Omental fat pad (tissue), 4 donors: ENCODE measurements at places on chromosomes 11 and 22.

DNA sequence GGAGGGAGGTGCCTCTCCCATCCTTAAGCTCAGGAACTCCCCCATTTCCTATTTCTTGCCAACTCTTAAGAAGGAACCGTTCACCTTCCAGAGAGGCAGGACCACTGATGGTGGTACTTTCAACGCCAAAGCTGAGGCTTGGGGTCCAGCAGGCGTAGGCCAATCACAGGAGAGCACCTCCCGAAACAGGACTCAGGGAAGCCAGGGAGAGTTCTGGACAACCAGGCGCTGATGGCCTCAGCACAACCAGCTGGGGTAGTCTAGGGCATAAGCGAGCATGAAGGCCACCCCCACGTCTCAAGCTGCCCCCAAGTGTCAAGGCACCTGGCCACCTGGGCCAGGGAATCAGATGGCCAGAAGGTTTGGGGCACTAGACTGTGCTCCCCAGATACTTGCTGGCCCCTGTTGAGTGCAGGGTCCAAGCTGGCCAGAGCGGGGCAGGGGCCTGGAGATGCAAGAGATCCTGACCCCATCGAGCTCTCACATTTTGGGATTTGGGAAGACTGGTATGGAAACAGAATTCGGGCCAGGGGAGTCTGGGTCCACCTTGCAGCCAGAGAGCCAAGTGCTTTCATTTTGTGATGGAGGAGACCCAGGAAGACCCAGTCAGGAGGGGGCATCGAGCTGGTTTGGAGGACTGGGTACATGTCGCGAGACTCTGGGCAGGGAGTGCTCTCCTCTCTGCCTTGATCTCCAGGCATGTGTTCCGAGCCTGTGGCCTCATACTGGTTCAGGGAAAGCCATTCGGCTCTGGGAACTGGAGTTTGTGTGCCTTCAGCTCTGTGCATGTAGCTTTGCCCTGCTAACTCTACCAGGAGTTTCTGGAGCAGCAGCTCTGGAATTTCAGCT, 926 bp downstream of the CD6 start:
- DNase-seq: no peak

GRCh38 chr11:10518123-10518522, 22.9 kb downstream of the RNF141 start:
- DNase-seq: no peak

DNA sequence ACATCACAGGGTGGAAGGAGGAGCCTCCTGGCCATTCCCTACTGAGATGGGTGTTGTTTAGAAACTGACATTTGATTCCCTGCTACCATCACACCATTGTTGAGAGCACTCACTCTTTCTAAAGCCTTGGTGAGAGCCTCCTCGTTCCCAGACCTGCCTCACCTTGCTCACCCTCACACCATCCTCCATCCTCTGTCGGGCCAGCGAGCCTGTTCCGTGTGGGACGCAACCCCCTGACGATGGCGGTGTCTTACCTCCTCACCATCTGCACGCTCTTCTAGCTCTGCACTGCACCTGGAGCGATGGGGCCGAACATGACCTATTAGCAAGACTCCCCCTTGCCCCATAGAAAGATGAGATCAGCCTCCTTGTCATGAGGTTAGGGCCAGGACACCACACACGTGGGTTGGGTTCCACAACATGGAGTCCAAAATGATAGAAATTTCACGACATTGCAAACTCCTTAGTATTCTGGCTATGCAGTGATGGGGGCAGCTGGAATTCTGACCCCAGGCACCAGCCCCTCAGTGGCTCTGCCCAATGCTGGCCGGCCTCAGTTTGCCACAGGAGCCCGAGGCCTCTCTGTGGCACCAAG, 1017.9 kb downstream of the TBC1D22A start:
- no peak for DNase-seq

DNA sequence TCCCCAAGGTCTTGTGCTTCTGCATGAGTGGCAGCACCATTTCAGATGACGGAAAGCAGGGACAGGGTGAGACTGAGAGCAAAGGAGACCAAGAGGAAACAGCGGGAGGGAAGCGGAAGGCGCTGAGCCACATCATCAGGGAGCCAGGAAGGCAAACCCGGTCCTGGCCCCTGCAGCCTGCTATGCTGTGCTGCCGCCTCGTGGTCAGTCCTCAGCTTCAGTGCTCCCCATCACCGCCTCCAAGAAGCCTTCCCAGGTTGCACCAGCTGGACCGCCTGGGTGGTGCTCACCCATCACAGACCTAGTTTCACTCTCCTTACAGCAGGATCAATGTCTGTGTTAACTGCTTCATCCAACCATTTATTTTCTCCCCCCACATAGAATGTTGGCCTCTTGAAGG, 73.0 kb upstream of the PHF21B start:
- no peak for DNase-seq

DNA sequence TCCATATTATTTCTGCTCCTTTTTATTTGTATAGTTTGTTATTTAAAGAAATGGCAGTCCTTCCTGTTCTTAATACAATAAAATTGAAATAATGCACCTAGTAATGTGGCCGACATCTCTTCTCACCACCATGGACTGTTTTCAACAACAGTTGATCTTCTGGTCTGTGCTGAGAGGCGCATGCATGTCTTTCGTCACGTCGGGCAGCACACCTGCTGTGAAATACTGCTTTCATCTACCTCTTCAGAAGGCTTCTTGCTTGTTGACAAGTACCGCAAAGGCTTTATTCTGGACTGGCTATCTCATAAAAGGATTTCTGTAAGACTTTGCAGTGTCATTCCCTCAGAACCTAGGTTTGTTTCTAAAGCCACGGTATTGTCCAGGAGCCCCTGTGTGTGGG, 13.9 kb upstream of the MYO18B start:
- no peak for DNase-seq

DNA sequence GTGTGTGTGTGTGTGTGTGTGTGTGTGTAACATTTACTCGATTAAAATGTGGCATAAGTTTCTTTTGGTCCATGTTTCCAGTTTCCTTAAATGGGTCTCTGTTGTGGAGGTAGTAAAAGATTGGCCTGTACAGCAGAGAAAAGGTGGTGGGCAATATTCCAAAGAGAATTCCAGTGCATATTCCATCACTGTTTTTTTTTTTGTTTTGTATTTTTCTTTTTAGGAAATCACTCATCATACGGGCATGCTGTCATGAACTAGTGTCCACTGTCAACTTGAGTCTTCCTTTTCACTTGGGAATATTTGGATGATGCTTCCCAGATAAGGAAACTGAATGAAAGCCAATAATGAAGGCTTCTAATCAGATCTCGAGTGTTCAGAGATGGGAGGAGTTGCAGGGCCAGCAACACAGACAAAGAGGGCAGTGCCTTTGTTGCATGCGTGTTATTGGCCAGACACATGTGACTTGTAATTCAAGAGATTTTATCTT, 95.2 kb upstream of the PDGFD start:
- no peak for DNase-seq

- DNase-seq: no peak
Observed at GRCh38 chr11:28793282-28793738, 685.1 kb downstream of the METTL15 start.

- DNase-seq: no peak
Observed at GRCh38 chr22:38608992-38609750, 39.2 kb upstream of the DMC1 start.

DNA sequence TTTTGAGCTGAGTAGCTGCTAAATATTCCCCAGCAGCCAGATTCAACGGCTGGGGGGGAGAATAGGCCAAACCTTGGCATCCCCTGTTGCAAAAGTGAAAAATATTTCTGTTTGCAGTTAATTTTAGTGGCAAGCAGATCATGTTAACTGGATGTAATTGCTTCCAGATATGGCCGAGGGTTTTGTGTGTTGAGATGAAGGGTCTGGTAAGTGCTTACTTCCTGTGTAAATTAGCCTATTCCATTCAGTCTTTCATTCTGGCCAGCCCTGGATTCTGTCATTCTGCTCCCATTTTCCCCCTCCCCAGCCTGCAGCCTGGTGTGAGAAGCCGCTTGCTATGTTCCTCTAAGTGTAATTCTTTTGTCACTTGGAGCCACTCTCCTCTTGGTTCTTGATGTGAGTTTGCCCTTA, 17.4 kb downstream of the ZBTB16 start:
- DNase-seq: no peak

GRCh38 chr11:91220476-91221202, 997.8 kb upstream of the CHORDC1 start:
- DNase-seq: no peak

GRCh38 chr11:119236891-119237290, 30.8 kb downstream of the CBL start:
- DNase-seq: no peak

DNA sequence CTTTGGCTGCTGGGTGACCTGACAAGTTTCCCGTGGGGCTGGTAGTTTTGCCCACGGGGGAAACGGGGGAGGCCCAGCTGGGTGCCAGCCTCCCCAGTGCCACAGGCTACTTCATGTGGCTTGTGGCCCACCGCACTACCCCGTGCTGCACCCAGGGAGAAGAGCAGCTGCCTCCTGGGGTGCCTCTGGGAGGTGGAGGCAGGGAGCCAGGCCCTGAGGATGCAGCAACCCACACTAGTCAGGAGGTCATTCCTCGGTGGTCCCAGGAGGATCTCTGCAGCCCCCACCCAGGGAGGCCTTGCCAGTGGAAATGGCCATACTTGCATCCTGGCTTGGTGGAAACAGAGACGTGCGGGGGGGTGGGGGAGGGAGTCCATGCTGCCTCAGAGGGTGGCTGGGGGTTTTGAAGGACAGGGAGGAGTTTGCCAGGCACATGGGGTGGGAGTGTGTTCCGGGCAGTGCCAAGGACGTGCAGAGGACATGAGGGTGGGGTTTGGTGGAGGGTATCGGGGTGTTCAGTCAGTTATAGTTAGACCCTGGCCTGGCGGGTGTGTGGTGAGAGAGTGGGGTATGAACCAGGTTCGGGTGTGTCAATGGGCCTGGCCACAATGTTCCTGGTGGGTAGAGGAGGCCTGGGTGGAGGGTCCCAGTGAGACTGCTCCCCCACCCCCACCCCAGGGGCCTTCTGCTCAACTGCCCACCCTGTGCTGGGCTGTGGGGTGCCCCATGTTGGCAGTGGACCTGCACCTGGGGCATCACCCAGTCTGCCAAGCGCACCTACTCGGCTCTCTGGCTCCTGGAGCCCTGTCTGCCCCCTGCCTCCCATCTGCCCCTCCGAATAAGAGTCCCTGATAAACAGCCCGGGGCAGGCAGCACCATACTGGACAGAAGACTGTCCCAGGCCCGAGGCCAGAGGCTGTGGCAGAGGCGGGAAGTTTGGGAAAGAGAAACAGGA, 3.8 kb downstream of the PIM3 start:
- peak; percentile 22 for DNase-seq

- DNase-seq: no peak
Observed at GRCh38 chr11:126391970-126392632, 36.6 kb downstream of the ST3GAL4 start.

- DNase-seq: no peak
Observed at GRCh38 chr11:101438126-101438525, 145.7 kb downstream of the TRPC6 start.

GRCh38 chr11:114197799-114198500, 98.2 kb upstream of the NNMT start:
- no peak for DNase-seq

- DNase-seq: no peak
Observed at GRCh38 chr22:35315141-35315854, 15.6 kb downstream of the TOM1 start.

GRCh38 chr11:109697140-109697843, 275.3 kb downstream of the C11orf87 start:
- DNase-seq: no peak

DNA sequence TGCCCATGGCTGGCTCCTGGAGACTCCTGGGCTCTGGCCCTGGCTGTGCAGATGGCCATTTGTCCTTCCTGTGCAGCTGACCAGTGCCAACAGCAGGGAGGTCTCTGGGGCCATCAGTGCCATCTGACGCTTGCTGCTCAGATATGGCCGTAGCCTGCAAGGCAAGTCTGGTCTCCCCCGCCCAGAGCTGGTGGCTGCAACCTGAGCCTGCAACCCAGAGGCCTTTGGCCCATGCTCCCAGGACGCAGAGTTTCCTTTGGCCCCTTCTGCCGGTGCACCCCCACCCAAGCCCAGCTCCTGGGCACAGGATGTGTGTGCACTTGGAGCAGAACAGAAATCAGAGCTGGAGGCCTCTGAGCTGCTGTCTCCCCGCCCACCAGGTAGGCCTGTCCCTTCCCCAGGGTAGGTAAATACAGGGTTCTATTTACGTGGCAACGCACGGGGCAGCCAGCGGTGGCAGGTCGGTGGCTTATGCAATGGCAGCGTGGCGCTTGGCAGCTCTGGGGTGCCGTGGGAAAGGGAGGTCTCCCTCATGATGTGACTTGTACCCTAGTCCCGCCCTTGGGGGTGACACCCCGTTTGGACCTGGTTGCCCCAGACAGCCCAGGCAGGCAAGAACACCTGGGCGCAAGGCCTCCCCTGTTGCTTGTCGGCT, 21.0 kb upstream of the MYEOV start:
- DNase-seq: no peak

DNA sequence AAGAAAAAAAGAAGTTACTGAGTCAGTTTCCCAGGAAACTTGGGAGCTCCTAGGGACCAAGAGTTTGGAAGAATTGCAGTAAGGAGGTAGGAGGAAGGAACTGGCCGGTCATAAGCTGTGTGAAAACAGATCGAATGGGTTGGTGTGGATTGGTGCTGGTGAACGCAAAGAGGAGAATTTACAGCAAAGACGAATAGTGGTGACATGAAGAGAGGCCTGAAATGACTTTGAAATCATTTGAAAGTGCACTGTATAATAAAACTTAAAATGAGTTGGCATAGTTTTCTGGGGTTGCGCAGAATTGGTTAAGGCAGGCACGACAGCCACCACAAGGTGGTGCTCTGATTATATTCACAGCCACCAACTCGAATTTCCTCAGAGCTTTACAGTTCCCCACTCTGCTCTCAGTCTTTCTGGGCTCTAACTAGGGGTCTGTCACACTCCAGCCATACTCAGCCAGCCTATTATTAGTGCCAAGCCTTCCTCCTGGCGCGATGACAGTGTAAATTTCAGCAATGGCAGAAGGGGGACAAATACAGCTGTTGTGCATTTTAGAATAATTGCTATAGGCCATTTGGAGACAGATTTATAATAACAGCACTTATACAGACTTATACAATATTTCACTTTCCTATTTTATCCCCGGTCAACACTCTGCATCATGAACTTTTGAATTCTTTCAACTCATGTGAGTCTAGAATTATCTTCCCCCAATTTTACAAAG, 8.3 kb upstream of the HTR3B start:
- DNase-seq: no peak

GRCh38 chr11:69387409-69387885, 93.5 kb downstream of the MYEOV start:
- DNase-seq: no peak
